ENCODE measurements at places on chromosomes 12 and 14.

DNA sequence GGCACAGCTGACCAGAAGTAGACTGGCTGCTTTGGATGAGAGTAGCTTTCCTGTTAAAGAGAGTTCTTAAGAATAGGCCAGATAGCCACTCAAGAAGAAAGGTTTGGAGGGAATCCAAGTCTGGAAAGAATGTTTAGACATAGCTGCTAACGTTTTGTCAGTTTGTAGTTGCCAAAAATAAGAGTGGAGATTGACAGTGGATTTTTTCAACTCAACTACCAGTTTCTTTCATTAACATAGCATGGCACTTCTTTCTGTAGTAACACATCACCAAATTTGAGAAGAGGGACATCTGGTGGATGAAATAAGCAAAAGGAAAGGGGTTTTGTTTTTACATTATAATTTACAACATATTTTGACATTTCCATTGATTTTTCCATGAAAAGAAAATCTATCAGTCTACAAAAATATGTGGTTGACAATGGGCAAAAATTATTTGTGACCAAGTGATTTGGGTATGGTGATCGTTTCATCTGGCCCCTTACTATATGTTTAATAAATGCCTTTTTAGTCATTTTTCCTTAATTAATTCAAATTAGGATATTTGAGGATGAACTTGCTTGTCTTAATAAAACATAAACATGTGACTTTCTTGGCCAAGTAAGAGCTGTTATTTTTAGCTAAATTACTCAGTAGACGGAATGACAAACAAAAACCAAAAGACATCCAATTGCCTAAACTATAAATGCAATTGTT, 71.1 kb downstream of the PTPRR start:
- no peak for DNase-seq

GRCh38 chr12:93184672-93185368, 192.9 kb upstream of the NUDT4 start:
- no peak for DNase-seq

- no peak for DNase-seq
These were observed 60.4 kb upstream of the SINHCAF start for GRCh38 chr12:31386364-31386777.

DNA sequence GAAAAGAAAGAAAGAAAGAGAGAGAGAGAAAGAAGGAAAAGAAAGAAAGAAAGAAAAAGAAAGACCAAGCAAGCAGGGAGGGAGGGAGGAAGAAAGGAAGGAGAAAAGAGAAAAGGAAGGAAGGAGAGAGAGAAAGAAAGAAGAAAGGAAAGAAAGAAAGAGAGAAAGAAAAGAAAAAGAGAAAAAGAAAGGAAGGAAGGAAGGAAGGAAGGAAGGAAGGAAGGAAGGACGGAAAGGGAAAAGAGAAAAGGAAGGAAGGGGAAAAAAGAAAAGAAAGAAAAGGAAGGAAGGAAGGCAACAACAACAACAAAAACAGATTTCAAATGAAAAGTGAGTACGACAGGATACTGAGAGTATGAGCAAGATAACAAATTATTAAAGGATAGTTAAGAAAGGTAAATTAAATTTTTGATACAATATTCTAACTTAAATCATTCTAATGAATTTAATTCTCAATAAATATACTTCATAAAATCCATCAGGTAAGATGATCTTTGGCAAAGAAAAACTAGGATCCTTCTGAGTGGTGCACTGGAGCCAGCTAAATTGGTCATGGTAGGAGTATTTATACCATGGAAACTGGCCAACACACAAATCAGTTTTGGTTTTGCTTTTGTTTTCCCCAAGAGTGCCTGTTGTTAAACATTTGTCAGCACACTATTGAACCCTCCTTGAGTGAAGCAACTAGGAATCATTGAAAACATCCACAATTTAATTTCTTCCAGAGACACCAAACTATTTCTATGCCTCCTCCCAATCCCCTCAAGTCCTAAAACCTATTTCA, 56.1 kb upstream of the DYRK2 start:
- no peak for DNase-seq

DNA sequence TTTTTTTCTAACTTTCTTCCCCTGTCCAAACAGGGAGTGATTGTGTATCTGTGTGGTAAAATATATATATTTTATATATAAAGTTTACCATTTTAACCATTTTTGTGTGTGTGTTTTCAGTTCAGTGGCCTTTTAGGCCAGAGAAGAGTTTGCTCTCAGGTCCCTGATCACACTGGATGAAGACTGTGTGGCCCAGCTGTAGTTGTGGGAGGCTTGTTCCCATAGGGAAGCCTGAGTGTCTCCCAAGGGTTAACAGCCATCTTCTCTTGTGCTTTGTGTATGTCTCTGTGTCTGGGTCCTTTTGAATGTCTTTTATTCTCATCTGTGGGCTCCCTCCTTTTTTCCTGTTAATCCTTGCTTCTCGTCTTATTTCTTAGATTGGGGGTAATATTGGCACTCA, 23.4 kb downstream of the CGRRF1 start:
- no peak for DNase-seq

GRCh38 chr14:101758913-101759593, 2.5 kb upstream of the PPP2R5C start:
- no peak for DNase-seq

GRCh38 chr12:43436597-43436996, 115.4 kb downstream of the ADAMTS20 start:
- no peak for DNase-seq

GRCh38 chr14:100448376-100448775, 125.2 kb downstream of the SLC25A47 start:
- no peak for DNase-seq

GRCh38 chr14:33432407-33433023, 493.8 kb downstream of the NPAS3 start:
- DNase-seq = no peak
